ENCODE measurements at places on chromosomes 2 and 18.

- DNase-seq = no peak
Observed at GRCh38 chr2:225381609-225382008, 17.9 kb upstream of the NYAP2 start.

- DNase-seq = no peak
Observed at GRCh38 chr2:113930448-113930847, 40.6 kb downstream of the ACTR3 start.

- DNase-seq = no peak
Observed at GRCh38 chr2:217108086-217108485, 248.2 kb upstream of the TNP1 start.

DNA sequence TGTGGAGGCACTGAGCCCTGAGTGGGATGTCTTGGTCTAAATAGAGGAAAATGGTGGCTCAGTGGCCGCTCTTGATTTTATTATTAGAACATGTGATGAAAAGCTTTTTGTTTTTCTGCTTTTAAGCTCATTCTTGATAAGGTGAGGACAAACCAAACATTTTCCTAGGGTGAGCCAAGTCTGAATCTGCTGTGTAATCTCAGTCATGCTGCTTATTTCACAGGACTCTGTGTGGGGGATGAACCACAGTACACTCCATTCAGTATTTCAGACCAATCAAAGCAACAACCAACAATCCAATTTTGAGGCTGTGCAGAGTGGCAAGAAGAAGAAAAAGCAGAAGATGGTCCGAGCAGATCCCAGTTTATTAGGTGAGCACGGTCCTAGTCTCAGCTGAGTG lies 20.0 kb upstream of the SNORC start:
- no peak for DNase-seq

DNA sequence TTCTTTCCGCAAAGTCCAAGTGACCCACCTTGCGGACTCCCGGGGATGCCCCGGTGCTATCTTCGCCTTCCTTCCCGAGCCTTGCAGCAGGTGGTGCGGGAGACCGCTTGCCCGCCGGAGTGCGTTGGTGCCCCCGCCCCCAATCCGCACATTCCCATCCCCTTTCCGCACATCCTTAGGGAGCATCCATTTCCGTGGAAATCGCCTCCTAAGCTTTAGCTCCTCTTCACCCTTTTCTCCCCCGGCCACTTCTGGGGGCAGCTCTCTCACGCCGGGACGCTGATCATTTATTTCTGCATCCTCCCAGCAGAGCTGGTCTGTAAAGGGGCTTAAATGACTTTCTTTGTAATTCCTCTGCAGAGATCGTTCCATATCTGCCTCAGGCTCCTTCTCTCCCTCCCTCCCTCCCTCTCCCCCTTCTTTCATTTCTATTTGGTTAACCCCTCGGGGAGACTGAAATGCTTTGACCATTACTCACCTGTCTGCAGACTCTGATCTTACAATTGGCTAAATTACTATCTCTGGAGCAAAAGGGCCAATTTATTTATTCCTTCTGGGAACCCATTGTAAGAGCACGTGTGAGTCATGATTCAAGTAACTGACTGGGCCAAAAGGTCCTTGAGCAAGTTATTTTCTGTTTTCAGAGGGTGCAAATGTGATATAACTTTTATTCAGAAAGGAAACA lies 1.3 kb upstream of the LYPD1 start:
- no peak for DNase-seq

GRCh38 chr2:27830656-27831055 lies 59.1 kb downstream of the MRPL33 start:
- DNase-seq = no peak

Measured in SHP77 (cell line).